Stimulated activated CD4-positive, alpha-beta T cell treated with anti-CD3 and anti-CD28 coated beads, Interleukin-15, amount 100 ng/mL, for 1 hour (primary cell): ENCODE measurements at places on chromosomes 13 and 19.

GRCh38 chr19:39543477-39543857 is 3.5 kb upstream of the EID2 start:
- no peak for DNase-seq

GRCh38 chr13:85261757-85262346 is 537.4 kb downstream of the SLITRK6 start:
- DNase-seq, result no peak

DNA sequence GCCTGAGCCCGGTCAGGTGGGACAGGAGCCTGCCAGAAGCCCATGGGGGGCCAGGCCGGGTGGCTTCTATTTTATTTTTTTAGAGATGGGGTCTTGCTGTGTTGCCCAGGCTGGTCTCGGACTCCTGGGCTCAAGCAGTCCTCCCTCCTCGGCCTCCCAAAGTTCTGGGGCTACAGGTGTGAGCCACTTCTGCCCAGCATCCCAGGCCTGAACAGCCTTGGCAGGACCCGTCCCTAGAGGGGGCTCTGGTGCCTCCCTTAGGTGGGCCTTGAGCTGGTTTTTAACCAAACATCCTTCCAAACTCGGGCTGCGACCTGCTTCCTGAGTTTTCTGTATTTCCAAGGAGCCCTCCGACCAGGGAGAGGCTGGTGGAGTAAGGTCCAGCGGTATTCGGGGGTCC is 10.5 kb downstream of the COMP start:
- no peak for DNase-seq

- no peak for DNase-seq
These were observed 3.3 kb upstream of the SLC39A3 start for GRCh38 chr19:2743099-2743498.

DNA sequence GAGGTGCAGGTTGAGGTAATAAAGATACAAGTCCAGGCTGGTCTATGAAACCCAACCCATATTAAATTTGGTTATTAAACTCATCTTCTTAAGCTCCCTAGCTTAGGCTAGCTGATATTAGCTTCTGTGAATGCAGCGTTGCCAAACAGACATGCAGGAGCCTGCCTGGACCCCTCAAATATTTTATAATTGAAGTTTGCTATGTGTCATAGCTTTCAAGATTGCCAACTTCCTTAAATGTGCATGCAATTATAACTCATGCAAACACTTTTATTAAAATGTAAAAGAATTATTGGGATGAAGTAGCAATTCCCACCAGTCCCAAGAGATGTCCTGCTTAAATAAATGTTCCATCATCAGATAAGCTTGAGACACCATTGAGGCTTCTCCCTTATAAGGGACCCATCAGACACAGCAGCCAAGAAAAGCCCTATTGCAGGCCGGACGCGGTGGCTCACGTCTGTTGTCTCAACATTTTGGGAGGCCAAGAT is 51.3 kb downstream of the MBNL2 start:
- no peak for DNase-seq

DNA sequence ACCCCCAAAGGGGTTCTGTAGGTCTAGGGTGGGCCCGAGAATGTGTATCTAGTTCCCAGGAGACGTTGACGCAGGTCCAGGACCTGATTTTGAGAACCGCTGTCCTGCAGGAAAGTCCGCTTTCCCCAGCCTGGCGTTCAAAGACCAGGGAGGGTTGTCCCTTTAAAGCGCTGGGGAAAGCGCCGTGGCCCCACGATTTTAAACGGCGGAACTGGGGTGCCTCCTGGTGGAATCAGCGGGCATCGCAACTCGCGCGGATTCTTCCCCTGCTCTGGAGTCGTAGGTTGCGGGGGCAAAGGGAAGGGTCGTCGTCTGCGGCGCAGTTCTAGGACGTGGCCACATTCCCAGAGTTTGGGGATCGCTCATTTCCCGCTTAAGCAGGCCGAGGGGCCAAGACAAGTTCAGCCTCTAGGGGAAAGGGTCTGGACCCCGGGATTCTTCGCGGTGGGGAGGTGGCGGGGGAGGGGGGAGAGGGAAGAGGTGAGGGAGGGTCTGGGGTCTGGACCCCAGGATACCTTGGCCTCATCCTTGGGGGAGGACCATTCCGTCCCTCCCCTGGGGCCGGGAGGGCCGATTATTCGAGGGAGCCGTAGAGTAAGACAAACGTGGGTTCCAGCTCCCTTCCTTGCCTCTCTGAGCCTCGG is 7.7 kb downstream of the PNMA8B start:
- peak; percentile 54 for DNase-seq

- DNase-seq, result no peak
These were observed 5.2 kb downstream of the DKKL1 start for GRCh38 chr19:49368711-49369358.

DNA sequence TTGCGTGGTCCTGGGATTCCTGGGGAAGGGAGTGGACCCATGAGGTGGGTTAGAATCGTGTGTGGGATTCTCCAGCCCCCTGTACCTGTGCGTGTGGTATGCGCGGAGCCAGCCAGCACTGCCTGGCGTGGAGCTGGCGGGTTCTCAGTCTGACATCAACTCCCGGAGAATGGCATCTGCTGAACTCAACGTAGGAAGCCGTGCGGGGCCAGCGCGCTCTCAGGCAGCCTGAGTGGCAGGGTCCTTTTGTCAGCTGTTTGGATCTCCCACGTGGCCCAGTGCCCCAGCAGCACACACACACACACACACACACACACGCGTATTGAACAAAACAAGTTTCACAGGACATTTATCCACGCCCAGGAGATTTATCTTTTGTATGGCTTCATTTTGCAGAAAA is 28.1 kb downstream of the ATP4B start:
- no peak for DNase-seq

DNA sequence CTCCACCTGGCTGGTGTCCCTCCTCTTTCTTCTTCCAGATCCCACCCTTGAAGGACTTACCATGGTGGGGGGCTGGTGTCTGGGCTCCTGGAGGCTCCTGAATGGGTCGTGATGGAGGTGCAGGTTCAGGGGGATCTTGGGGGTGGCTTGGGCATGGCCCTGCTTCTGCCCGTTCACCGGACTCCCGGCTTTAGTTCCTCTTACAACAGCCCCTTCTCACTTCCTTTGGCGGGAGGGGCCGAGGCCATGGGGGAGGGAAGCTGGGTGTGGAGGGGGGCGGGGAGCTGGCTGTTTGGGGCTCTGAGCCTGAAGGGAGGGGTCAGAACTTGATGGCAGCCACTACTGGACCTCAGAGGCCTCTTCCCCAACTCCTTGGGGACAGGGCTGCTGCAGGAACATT is at the start of gene MYO1F:
Gene MYO1F, minus strand, starts transcription at position 196 of the 400 bp plus-strand sequence. Its CDS starts 133 bp downstream, at position 63.
- no peak for DNase-seq

DNA sequence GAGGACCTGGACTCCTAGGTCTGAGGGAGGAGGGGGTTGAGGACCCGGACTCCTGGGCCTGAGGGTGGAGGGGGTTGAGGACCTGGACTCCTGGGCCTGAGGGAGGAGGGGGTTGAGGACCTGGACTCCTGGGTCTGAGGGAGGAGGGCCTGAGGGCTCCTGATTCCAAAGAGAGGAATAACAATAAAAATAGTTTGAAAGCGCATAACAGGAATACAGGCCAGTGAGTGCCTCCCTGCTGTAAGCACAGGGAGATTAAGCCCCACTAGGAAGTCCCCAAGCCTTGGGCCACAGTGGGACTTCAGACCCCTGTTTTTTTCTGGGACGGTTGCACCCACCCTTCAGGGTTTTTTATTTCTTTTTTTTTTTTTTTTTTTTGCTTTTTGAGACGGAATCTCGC is 1.2 kb upstream of the SBK2 start:
- DNase-seq, result no peak

- DNase-seq, result peak; percentile 81
These were observed at the start of the genes MAU2 and SUGP1 for GRCh38 chr19:19320361-19321140. Gene MAU2 (plus strand): TSS chr19:19320829. CDS start chr19:19320860, 31 bp downstream. Gene SUGP1 (minus strand): TSS chr19:19320509. CDS start chr19:19320496, 13 bp downstream.

GRCh38 chr13:75494491-75494890 is 12.5 kb upstream of the TBC1D4 start:
- no peak for DNase-seq

DNA sequence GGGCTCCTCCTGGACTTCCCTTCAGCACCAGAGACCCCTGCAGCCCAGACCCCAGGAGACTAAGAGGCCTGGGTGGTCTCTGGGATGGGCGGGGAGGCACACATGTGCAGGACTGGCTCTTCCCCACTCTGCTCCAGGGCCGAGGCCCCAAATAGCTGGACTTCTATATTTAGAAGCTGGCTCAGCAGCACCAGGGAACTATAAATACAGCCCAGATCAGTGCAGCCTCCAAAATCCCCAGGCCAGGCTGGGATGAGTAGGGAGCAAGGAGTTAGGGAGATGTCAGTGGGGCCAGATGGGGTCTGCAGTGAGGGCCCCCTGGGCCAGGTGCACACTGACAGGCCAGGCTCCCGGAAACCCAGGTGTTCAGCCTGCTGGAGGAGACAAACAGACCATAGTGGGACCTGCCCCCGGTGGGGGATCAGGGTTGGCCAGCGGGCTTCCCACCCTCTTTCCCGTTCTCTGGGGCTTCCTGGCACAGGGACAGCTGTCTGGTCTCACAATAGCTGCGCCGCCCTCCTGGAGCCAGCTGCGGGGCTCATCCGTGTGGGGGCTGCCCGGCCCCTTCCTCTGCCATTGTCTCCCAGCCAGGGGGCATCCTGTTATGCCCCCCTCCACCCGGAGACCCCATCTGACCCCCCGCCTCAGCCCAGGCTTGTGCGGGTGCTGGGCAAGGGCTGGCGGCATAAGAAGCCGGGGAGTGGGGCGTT is 5.5 kb upstream of the ADGRE5 start:
- DNase-seq, result no peak

DNA sequence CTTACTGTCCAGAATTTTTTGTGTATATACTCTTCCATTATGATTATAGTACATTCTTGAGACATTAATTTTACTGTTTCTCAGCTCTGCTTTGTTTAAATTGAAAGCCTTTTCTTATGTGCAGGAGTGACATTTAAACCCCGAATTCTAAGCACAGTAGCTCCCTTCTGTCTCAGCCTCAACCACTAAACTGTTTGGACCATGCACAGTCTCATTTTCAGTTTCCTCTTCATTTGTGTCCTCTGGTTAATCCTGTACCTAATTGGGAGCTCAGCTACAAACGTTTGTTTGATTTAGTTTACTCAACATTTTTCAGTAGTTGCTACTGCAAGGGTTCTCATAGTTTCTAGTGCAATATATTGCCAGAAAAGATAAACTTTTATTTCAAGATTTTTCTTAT is 206.3 kb downstream of the SLITRK5 start:
- DNase-seq, result no peak

DNA sequence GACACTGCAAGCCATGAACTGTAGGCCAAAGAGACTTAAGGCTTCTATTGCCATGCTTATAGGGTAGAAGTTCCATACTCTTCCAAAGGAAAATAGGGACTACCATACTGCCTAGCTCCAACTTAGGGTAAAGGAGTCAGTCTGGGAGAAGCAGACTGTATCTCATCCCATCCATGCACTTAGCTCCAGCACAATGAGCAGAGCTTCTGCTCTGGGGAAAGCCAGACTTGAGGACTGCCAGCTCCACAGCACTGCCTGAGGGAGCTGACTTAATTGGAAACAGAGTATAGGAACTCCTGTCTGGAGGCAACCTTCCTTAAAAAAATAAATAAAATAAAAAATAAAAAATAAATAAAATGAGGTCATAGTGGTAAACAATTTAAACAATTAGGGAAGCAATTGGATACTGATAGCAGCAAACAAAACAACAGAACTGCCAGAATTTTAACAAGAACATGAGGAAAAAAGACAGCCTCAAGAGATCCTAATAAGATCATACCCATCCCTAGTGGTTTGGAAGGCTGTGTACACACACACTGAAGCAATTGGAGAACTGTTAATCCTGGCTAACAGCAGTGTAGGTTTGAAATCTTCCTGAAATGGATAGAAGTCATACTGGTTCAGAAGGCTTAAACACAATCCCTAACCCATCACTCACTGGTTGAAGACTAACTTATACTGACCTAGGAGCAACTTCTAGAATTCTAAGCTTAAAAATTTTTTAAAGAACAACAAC is 550.1 kb downstream of the TBC1D4 start:
- no peak for DNase-seq

DNA sequence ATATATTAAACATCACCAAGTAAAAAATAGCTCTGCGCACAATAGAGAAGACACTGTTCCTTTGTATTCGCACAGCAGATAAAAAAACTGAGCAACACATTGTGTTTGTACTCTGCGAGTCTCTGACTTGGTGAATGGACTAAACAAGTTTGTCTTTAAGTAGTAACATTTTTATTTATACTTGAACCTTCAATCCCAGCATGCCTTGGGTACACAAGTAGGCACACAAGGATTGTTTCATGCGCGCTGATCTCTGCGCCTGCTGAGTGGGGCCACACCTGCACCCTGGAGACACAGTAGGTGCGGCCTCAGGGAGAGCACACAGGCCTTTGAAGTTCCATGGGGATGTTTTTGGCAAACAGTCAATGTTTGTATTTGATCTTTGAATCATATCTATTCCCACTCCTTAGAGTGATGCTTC is 318.9 kb downstream of the MYO16 start:
- DNase-seq, result no peak

- no peak for DNase-seq
These were observed 28.0 kb downstream of the FRY start for GRCh38 chr13:32059511-32059984.

DNA sequence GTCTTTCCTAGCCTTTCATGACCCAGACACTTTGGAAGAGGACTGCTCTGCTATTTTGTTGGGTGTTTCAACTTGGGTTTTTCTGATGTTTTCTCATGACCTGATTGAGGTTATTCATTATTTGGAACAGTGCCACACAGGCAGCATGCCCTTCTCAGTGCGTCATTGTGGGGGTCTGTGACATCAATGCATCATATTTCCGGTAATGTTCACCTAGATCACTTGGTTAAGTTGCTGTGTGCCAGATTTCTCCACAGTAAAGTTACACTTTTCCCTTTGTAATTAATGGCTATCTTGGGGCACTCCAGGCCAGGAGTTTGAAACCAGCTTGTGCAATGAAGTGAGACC is 124.4 kb downstream of the SIPA1L3 start:
- no peak for DNase-seq

GRCh38 chr13:101467415-101467814 is 14.9 kb downstream of the ITGBL1 start:
- no peak for DNase-seq

GRCh38 chr19:3507371-3508120 is 1.4 kb downstream of the FZR1 start:
- peak; percentile 38 for DNase-seq

GRCh38 chr19:53868091-53868891 is 608 bp downstream of the MYADM start:
- no peak for DNase-seq

GRCh38 chr13:55566334-55566733 is 1574.4 kb upstream of the PRR20A start:
- DNase-seq, result no peak

- no peak for DNase-seq
These were observed 104.4 kb downstream of the LHFPL6 start for GRCh38 chr13:39498471-39499114.

DNA sequence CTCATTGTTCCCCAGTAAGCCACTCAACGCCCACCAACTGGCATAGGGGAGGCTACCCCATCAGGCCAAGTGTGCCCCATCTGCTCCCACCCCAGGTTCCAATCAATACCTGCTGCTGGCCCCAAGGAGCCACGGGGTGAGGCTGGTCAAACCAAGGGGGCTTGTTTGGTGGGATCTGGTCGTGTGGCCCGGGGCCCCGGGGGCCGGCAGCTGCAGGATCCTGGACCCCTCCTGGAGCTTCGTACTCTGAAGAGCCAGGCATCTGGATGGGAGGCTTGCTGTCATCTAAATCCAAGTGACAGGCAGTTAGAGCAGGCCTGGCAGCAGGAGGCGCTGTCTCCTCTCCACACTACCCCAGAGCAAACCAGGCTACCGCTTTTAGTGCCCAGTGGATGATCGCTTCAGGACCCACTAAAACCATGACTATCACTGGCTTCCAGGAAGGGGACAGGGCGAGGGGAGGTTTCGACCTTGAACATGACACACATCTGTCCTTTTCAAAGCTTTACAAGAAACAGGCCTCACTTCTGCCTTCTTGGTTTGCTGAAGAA is 14.2 kb downstream of the CHERP start:
- DNase-seq, result no peak

- DNase-seq, result no peak
These were observed 135.8 kb upstream of the KLF12 start for GRCh38 chr13:74270018-74270417.
